ENCODE measurements at places on chromosomes 13 and 19.

DNA sequence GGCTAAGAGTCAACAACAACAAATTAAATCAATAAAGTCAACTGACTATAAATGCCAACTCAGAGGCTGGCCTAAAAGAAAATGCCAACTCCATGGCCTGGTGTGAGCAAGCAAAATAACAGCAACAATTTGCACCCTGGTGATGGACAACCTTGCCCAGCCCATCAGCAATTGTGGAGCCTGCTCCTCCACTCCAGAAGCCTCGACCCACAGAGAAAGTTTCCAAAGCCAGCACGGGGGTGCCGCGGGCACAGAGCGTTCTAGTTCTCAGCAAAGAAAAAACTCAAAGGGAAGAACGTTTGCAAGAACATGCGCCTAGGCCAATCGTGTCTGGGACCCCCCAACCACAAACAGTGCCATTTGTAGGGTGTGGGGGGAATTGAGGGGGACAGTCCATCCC, 11.3 kb downstream of the EPS15L1 start:
- no peak for DNase-seq

DNA sequence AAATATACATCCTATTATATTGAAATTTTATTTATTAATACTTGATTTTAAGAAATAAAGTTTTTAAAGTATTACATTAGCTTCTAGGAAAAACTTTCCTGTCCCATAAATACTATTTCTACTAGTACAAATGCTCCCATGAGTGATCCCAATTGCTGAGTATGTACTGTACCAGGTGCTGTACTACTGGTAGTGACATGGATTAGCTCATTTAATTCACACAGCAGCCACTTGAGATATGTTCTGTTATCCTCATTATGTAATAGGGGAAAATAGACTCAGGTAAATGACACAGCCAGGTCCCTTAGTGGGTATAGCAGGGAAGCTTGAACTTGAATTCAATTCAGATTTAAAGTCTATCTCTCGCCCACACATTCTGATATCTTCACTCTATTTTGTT, 363.1 kb downstream of the FGF14 start:
- no peak for DNase-seq

GRCh38 chr19:45469945-45470761, 2.4 kb downstream of the FOSB start:
- DNase-seq, result no peak

DNA sequence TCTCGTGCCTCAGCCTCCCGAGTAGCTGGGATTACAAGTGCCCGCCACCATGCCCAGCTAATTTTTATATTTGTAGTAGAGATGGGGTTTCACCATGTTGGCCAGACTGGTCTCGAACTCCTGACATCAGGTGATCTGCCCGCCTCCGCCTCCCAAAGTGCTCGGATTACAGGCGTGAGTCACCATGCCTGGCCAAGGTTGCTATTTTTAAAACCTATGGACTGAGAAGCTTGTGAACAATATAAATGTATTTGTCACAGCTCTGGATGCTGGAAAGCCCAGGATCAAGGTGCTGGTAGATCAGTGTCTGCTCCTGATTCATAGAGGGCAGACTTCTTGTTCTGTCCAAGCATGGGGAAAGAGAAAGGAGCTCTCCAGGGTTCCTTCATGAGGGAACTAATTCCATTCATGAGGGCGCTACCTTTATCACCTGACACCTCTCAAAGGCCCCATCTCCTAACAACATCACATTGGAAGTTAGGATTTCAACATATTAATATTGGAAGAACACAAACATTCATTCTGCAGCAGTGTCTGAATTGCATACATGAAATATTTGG, 16.1 kb downstream of the CARD8 start:
- DNase-seq, result no peak

DNA sequence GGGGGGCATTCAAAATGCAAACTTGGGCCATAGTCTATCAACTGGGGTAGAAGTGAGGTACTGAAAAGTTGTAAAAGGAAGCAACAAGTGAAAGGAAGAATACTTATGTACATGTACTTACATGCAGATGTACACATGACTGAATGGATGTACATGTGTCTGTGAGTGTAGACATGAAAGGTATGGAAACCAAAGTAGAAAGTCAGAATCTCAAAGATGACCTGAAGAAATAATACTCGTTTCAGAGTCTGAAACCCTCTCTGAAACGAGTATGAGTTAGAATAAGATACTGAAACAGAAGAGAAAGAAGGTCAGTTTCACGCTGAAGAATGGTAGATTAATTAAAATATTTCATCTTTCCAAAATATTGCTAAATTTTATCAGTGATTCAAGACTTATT, 13.9 kb downstream of the DZIP1 start:
- no peak for DNase-seq

DNA sequence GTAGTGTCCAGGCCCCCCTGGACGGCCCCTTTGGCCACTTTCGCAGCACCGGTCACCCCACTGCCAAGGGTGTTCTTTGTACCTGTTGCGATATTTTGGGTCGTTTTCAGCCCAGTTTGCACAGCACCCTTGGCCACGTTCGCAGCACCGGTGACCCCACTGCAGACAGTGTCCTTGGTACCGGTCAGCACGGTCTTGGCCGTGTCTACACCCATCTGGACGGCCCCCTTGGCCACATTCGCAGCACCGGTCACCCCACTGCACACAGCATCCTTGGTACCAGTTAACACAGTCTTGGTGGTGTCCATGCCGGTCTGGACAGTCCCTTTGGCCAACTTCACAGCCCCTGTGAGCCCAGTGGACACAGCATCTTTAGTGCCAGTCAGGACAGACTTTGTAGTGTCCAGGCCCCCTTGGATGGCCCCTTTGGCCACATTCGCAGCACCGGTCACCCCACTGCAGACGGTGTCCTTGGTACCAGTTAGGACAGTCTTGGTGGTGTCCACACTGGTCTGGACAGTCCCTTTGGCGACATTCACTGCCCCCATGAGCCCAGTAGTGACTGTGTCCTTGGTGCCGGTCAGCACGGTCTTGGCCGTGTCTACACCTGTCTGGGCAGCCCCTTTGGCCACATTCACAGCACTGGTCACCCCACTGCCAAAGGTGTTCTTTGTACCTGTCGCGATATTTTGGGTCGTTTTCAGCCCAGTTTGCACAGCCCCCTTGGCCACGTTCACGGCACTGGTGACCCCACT, 6.8 kb downstream of the PLIN4 start:
- DNase-seq, result no peak

DNA sequence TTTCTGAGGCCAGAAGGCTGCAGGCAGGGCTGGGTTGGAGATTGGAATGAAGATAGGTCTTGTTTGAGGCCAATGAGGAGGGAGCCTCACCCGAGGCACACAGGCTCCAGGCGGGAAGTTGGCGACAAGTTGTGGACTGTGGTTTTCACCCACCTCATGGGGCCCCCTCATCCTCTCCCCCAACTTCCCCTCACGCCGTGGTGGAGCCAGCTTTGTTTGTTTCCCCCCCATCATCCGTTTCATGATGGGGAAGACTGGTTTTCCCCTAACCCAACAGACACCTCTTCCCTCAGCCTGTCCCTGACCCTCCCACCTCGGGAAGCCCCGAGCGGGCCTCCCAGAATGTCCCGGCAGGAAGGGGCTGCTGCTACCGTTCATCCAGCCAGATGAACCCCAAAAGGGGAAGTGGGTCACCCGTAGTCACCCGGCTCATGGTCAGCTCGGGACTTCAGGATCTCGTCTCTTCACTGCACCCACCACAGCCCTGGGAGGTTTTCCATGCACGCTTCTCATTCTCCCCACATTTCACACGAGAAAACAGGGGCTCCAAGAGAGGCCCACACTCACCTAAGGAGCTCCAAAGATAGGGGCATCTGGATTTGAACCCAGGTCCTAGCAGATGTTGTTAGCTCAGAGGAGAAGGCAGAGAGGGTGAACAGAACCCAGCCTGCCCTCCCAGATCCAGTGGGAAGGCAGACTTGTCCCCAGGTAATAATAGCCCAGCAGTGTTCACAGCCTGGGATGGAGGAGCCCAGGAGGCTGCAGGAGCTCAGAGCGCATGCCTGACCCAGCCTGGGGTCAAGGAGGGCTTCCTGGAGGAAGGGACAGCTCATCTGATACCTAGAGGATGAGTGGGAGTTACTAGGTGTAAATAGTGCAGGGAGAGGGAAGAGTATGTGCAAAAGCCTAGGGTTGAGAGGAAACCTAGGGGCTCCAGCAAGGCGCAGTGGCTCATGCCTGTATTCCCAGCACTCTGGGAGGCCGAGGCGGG, 23.5 kb downstream of the CEACAM16 start:
- DNase-seq, result peak; percentile 83

DNA sequence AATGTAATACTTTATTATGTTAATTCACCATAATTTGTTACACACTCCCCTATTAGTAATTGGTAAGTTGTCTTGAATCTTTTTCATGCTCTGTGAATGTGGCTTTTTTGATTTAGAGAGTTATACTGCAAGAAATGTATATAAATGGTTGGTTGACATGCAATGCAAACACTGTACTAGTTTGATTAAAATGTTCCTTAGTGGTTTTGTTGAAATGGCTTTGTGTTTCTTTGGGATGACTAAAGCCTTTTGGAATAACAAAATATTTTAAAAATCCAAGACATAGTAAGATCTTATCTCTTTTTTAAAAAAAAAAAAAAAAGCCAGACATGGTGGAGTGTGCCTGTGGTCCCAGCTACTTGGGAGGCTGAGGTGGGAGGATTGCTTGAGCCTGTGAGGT, 10.5 kb downstream of the LAMP1 start:
- DNase-seq, result no peak

- no peak for DNase-seq
Observed at GRCh38 chr19:3775831-3776230, 3.8 kb upstream of the RAX2 start.

GRCh38 chr19:1475751-1476437, 3.1 kb downstream of the C19orf25 start:
- no peak for DNase-seq

- DNase-seq, result peak; percentile 99
Observed at GRCh38 chr19:53103234-53104203, at the start of gene ZNF160. Gene ZNF160, minus strand, starts transcription at chr19:53103422. Its CDS starts 17,146 bp downstream, at chr19:53086276.

GRCh38 chr19:39924952-39925351, 9.5 kb downstream of the FCGBP start:
- no peak for DNase-seq

GRCh38 chr19:19540715-19541515, 2.9 kb downstream of the CILP2 start:
- DNase-seq, result peak; percentile 81

DNA sequence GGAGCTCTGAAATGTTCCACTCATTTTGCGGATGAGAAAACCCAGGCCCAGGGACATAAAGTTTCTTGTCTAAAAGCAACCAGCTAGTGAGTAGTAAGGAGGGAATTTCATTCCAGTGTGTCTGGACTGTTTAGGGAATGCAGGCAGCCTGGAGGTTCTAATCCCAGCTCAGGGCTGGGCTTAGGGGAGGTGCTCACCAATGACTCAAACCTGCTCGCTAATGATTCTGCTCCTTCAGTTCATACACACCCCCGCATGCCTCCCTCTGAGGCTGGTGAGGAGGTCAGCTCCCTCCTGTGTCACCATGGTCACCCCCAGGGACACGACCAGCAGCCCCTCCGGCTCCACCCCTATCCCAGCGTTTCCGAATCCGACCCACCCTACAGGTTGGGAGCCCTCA, 34.6 kb downstream of the CYP4F2 start:
- DNase-seq, result no peak

DNA sequence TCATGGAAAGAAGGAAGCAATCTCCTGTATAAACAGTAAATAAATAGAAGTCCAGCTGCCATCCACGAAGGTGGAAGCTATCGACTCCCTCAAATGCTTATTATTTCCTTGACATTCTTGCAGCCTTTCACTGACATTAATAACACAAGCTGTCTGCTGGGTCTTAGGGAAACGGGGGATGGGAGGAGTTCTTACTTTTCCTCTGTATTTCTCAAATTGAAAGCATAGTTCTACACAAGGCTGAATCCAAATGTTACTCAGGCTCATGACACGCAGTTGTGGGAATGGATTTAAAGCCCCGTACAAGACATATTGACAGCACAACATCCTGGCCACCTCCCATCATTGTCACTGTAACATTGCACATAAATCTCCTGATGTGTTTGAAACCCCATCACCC, 4.0 kb downstream of the SERPINE3 start:
- no peak for DNase-seq

DNA sequence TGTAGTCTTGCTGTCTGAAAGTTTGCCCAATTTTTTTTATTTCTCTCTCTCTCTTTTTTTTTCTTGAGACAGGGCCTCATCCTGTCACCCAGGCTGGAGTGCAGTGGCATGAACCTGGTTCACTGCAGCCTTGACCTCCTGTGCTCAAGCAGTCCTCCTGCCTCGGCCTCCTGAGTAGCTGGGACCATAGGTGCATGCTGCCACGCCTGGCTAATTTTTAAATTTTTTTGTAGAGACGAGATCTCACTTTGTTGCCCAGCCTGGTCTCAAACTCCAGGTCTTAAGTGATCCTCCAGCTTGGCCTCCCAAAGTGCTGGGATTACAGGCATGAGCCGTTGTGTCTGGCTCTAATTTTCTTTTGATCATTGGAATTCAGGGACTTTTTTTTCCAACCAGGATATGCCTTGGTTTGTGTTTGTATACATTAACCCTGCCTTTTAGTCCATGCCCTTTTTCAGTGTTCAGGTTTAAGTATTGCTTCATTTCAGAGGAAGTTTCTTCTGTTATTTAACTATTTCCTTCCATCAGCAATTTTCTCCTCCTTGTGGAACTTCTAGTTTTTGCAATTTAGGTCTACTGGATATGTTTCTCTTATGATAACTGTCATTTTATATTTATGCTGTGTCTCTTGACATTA, 201.4 kb downstream of the PCCA start:
- DNase-seq, result no peak

DNA sequence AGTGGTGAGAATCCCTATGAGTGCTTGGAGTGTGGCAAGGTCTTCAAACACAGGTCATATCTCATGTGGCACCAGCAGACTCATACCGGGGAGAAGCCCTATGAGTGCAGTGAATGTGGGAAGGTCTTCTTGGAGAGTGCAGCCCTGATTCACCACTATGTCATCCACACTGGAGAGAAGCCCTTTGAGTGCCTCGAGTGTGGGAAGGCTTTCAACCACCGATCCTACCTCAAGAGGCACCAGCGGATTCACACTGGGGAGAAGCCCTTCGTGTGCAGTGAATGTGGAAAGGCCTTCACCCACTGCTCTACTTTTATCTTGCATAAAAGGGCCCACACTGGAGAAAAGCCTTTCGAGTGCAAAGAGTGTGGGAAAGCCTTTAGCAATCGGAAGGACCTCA, 18.7 kb upstream of the AURKC start:
- no peak for DNase-seq

- DNase-seq, result no peak
Observed at GRCh38 chr13:27269114-27269665, 1.4 kb upstream of the RASL11A start.

- no peak for DNase-seq
Observed at GRCh38 chr19:45640849-45641273, 1.7 kb upstream of the EML2 start.

DNA sequence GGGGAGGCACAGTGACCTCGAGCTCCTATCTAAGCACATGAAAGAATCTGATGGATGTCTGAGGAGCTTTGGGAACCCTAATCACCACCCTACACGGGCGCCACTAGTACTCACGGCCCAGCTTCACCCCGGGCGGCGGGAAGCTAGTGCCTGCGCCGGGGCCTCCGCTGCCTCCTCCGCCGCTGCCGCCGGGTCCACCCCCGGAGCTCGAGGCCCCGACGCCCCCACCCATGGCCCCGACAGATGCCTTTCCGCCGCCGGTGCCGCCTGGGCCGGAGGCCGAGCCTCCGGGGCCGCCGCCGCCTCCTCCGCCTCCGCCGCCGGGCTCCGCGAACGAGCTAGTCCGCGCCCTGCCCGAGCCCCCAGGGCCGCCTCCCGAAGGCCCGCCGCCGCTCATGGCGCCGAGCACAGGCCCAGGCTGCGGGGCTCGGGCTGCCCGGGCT, 312 bp downstream of the GSK3A start:
- DNase-seq, result no peak

- DNase-seq, result no peak
Observed at GRCh38 chr19:48617146-48617937, 1.6 kb downstream of the RPL18 start.

- no peak for DNase-seq
Observed at GRCh38 chr13:110017379-110017778, 231.0 kb upstream of the IRS2 start.

Data from OCI-M1 (cell line).